ENCODE measurements at places on chromosomes 3 and 15. TPM values are rescaled to one million over a fixed set of nuclear protein-coding genes. Genes with fewer than 3 reads are reported as not detected.

SNTN gene
- not detected for total RNA-seq

REC114 gene
- not detected for total RNA-seq

AMIGO3 gene
- 3.0 TPM for total RNA-seq

DUOX2 gene
- total RNA-seq: 0.42 TPM

SNX1 gene
- total RNA-seq: 52.8 TPM

QRICH1 gene
- total RNA-seq: 151 TPM

- no peak for DNase-seq
These were observed 81.6 kb downstream of the ANKRD28 start for GRCh38 chr3:15716178-15716577.

DNA sequence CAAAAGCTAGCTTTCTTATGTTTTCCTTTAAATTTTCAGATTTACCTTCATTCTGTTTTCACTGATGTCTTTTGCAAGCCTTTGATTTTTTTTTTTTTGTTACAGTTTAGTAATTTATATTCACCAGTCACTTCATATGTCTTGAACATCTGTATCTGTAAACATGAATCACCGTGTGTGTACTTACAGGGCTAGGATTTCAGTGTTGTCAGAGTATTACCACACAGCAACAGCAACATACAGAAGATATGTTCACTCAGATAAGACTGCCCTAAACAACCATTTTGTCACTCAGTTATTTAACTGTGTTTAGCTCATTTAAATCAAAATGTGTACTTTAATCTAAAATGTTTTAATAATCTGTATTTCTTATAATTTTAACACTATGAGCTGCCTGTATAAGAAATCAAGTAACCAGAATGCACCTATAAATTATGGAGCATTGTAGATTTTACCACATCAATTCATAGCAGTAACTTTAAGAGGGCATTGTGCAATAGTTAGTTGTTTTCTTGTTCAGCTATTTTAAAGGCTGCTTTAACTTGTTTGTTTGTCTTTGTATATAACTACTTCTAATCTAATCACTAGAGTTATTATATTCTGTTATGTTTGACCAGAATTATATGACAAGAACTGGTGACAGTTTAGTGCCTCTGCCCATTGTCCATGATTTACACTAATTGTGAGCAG is 50.4 kb downstream of the GHSR start:
- DNase-seq: no peak

GRCh38 chr3:116154389-116154788 is 290.9 kb downstream of the LSAMP start:
- peak; percentile 30 for DNase-seq

DNA sequence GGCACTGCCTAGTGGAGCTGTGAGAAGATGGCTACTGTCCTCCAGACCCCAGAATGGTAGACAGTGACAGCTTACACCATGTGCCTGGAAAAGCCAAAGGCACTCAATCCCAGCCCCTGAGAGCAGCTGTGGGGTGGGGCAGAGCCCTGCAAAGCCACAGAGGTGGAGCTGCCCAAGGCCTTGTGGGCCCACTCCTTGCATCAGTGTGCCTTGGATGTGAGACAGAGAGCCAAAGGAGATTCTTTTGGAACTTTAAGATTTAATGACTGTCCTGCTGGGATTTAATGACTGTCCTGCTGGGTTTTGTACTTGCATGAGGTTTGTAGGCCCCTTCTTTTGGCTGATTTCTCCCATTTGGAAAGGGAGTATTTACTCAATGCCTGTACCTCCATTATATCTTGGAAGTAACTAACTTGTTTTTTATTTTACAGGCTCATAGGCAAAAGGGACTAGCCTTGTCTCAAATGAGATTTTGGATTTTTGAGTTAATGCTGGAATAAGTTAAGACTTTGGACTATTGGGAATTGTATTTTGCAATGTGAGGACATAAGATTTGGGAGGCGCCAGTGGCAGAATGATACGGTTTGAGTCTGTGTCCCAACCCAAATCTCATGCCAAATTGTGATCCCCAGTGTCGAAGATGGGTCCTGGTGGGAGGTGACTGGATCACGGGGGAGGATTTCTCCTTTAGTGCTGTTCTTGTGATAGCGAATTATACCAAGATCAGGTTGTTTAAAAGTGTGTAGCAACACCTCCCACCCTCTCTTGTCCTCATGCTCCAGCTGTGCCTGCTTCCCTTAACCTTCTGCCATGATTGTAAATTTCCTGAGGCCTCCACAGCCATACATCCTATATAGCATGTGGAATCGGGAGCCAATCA is 80.4 kb downstream of the MYO5A start:
- no peak for DNase-seq

DNA sequence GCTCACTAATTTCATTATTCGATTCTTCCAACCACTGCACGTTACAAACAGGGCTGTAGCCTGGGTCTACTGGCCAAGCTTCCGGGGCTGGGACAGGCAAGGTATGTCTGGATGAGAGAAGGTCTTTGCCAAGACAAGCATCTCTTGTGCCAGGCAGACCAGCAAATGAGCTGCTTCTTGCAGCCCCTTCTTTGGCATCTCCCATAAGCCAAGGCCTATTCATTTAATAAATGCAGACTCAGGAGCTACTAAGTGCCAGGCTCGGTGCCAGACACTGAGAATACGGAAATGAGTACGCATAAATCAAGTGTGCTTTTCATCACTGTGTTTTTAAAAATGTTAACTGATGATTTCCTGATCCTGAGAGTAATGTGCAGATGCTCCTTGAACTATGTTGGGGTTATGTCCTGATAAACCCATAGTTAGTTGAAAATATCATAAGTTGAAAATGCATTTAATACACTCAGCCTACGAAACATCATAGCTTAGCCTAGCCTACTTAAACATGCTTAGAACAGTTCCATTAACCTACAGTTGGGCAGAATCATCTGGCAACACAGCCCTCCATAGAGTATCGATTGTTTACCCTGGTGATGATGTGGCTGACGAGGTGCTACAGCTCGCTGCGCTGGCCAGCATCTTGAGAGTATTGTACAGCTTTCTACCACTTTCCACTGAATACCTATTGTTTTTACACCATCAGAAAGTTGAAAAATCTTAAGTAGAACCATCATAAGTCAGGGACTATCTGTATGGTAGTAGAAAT is 135.0 kb upstream of the CTDSPL start:
- DNase-seq: peak; percentile 2

- no peak for DNase-seq
These were observed 104.8 kb downstream of the MYO5A start for GRCh38 chr15:52423852-52424251.

GRCh38 chr3:45105855-45106671 is 40.1 kb downstream of the CDCP1 start:
- no peak for DNase-seq

DNA sequence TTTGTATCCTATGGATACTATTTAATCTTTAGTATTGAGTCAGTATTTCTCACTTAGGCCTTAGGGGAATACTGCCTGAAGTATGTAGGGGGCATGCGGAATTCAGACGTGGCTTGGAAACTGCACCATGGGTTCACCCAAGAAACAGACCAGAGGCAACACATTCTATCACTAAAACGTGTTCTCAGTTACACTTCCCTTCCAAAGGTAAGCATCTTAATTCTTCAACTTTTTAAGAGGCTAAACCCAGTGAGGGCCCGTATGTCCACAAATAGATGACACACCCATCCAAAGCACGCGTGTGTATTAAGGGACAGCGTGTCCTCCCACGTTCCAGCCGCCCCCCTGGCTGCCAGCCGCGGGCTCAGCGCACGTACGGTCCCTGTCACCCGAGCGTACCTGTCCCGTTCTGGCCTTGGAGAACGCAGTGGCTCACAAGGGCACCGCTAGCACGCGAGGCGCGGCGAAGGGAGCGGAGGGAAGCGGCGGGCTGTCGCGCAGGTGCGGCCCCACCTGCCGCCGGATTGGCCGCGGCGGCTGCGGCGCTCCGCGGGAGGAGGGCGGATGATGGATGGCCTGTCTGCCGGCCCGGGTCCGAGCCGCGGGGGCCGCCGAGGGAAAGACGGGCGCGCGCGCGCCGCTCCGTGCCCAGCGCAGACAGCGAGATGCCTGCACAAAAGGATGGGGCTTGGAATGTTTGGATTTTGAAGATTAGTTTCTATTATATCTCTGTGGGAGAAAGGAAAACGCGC is 1003.9 kb upstream of the NR2F2 start:
- DNase-seq: peak; percentile 51

DNA sequence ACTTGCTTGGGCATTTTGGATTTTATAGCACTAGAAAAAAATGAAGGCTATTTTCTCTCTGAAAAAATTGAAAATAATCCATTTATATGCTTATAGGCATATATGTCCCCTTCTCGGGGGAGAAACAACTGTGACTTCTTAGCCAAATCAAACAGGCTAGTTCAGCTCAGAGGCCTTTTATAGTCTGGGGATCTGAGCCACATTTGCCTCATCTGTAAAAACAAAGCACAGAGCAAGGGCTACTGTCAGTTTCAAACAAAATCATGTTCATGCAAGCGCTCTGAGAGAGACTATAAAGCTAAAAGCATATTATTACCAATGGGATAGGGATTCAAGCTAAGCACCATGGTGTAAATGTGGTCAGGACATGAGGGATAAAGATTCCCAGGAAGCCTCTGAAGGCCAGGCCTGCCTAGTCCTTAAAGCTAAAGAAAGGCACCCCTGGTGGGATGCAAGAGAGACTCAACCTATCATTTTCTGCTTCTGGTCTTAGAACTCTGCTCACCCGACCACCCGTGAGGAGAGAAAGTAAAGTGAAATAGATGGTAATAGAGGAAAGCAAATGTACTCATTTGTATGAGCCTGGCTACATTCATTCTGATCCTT is 51.0 kb upstream of the IL12A start:
- DNase-seq: no peak

DNA sequence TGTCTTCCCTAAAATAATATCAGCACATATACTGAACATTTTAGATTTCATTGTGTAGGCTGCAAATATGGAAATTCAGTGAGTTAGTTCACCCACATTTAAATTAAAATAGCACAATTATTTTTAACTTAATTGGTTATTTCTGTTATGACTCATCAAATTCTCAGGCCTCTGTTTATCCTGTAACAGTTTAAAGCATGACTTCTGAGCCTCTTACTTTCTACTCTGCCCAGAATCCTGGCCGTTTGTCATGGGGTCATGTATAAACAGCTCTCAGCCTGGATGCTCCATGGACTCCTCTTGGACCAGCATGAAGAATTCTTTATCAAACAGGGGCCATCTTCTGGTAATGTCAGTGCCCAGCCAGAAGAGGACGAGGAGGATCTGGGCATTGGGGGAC is 12.2 kb downstream of the TUBGCP4 start:
- DNase-seq: no peak

DNA sequence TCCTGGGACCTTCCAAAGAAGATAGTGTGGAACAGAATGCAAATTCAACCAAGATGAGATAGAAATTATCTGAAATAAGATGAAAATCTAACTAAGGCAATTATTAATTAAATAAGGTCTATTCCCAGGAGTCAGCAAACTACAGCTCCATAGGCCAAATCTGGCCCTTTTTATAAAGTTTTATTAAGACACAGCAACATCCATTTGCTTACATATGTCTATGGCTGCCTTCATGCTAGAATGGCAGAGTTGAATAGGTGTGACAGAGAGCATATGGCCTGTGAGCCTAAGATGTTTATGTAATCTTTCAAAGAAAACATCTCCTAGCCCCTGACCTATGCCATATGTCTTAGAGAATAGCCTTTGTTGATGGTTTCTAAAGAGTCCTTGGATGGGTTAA is 503.0 kb downstream of the EDEM1 start:
- DNase-seq: no peak
